Dermis microvascular lymphatic vessel endothelial cell (primary cell): ENCODE measurements at places on chromosomes 13 and 19. TPM values are rescaled to one million over a fixed set of nuclear protein-coding genes. Genes with fewer than 3 reads are reported as not detected.

BEST2 gene
- not detected in 2 replicates for total RNA-seq

EPS8L1 gene
- 5.7 and 8.9 TPM in 2 replicates for total RNA-seq

- DNase-seq: no peak
Measured at GRCh38 chr13:30727491-30728355, 7.6 kb upstream of the ALOX5AP start.

GRCh38 chr19:18017275-18018083 lies 9.5 kb downstream of the ARRDC2 start:
- peak; percentile 92 for DNase-seq

GRCh38 chr13:42996584-42996983 lies 4.5 kb upstream of the EPSTI1 start:
- peak; percentile 87 for DNase-seq

GRCh38 chr13:99620806-99621205 lies 119.5 kb downstream of the TM9SF2 start:
- DNase-seq: no peak

DNA sequence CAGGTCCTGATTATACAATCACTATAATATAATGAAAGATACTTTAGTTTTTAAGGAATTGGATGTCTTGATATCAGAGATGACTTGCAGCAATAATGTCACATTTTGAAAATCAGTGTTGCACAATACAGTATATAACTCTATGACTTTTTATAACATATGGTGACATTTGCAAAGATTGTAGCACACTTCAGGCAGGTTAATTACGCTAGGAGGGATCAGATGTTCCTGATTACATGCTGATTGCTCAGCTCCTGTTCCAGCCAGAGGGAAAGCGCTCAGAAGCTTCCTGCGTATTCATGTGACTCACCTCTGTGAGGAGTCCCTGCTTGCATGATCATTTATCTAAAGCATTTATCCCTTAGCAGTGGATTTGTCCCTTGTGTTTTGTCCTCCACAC lies 265.6 kb downstream of the GPC5 start:
- DNase-seq: no peak

GRCh38 chr19:4362101-4362828 lies 18.9 kb downstream of the MPND start:
- no peak for DNase-seq

DNA sequence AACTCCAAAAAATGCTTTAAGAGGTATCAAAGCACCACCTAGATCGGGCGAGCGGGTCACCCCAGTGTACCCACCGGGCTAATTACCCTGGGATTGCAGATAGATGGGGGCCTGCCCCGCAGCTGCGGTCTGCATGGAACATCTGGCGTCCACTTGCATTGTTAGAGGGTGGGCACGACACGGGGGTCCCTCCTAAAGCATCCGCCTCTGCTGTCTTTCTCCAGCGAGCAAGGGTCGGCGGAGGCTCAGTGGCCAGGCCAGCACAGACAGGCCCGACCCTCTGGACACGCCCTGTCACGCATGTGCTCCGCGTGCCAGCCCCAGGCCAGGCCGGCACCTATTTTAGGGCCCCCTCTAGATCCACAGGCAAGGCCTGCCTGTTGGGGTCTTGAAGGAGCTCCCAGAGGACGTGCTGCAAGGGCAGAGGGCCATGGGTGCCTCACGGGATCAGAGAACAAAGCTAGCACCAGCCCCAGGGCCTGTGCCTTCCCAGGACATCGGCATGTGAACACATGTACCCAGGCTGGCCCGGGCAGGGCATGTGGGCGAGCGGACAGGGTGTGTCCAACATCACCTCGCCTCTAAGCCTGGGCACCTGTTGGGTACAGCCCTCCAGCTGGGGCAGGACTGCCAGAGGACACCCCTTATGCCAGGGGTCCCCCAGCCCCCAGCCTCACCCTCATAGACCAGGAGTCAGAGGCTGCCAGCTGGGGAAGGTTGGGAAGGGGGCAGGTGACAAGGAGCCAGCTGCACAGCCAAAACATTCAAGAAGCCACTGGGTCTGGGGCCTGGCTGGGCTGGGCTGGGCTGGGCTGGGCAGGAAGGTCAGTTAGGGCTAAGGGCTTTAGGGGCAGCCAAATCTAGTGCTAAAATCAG lies 35.6 kb upstream of the NANOS3 start:
- DNase-seq: no peak

DNA sequence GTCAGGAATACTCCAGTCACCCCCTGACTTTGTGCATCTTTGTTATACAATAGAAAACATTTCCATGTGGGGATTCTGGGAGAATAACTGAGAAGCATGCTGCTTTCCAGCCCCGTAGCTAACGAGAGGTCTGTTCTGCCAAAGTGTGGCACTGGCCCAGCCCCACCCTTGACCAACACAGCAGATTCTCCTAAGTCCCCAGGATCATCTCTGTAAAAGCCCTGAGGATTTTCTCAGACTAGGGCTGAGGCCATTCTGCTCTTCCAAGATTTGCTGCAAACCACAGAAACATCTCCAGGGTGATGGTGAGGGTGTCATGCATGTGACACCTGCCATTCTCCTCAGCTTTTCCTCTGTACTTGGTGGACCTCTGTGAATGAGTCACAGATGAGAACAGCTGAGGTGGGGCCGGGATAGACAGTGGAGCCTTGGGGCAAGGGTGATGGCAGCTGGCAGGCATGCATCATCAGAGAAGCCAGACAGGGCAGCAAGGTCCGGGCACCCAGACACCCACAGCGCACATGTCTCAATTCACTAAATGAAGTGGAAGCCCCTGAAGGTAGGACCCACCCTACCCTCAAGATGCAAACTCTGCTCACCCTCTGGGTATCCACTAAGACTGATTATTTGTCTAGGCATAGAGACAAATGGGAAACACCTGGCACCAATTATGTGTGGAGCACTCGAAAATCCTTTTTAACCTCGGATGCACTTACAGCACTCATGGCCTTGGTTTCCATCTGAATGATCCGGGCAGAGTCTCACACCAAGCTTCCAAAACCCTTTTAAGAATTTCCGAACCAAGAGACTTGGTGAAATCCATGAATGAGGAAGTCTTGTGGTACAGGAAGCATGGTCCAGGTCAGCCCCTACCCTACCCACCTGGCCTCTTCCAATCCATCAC lies 20.1 kb upstream of the DOCK9 start:
- peak; percentile 39 for DNase-seq

DNA sequence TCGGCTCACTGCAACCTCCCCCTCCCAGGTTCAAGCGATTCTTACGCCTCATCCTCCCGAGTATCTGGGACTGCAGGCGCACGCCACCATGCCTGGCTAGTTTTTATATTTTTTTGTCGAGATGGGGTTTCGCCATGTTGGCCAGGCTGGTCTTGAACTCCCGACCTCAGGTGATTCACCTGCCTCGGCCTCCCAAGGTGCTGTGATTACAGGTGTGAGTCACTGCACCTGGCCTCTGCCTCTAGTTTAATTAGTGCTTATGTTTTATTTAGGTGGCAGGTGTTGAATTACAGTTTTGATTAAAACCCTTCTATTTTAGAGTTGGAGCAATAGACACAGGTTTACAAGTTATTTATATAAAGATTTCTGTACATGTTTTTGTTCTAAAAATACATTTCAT lies 42.8 kb downstream of the ATP11A start:
- DNase-seq: no peak

COL4A2 gene
- 626 and 1,224 TPM in 2 replicates for total RNA-seq

- no peak for DNase-seq
Measured at GRCh38 chr13:111165241-111166010, 50.3 kb downstream of the ARHGEF7 start.

DNA sequence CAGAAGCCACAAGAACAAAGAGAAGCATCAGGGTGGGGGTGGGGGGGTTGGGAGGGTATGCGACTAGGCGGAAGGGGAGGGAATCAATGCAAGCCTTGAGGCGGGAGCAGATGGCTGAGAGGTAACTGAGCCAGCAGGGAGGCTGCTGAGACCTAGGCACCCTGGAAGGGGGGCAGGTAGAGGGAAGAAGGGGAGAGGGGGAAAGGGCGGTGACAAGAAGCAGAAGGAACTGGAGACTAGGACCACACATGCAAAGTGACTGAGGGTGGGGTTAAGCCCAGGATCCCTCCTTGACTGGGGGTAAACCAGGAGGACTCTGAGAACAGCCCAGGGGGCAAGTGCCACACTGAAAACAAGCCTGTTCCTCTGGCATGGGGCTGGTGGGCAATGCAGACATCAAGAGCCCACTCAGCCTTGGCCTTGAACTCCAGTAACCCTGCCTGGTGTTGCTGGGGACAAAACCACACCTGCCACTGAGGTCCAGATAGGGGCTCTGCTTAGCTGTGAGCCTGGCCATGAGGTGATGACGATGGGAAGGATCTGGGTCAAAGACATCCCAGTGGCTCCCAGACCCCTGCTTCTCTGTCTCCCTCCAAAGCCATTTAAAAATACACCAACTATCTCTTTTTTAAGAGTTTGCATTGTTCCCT lies 20.3 kb downstream of the OPA3 start:
- no peak for DNase-seq

USPL1 gene
- 8.0 and 10.2 TPM in 2 replicates for total RNA-seq

- DNase-seq: no peak
Measured at GRCh38 chr13:79463604-79464003, 17.4 kb upstream of the NDFIP2 start.

DNA sequence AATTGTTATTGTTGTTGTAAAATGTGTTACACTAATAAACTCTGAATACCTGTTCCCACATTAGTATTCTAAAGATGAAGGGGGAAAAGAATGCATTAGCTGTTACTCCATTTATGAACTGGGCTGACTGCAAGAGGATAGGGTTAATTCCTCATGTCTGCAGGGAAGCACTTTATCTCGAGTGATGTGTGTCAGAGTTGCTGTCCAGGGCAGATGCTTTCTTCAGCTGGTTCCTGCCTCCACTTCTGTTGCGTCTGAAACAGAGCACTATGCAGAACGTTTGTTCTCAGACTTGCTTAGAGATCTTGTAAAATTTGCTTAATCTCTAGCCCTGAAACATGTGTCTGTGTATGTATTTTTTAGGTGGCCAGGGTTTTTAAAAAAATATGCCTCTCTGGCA lies 318.8 kb downstream of the SPRY2 start:
- DNase-seq: no peak

DNA sequence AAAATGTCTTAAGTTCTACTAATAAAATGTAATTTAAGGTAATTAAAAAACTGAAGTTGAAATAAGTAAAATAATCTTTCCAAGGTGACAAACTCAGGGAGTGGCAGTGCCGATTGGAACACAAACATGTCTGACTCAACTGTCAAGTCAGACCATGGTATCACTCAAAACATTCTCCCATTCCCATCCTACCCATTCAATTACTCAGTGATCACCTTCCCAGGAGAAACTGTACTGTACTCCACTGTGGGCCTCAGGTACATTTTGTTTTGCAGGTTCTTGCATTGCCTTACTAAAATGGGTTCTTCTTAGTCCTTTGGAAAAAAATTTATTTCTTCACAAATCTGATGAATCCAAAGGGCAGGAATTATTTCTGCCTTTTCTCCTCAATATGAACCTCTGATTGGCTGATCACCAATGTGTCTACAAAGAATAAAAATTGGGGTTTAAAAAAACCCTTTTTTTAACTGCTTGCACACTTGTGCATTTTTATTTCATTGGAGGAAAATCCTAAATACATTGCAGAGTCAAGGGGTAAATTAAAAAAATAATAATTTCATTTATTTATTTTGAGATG lies 96.8 kb downstream of the ZNF429 start:
- DNase-seq: no peak

- DNase-seq: no peak
Measured at GRCh38 chr19:11364935-11365334, 9.5 kb upstream of the SWSAP1 start.

GRCh38 chr19:35522745-35523327 lies 5.3 kb downstream of the SBSN start:
- DNase-seq: no peak

KCTD12 gene
- 142 and 301 TPM in 2 replicates for total RNA-seq

- DNase-seq: no peak
Measured at GRCh38 chr13:40342461-40342860, 324.0 kb downstream of the FOXO1 start.

- no peak for DNase-seq
Measured at GRCh38 chr19:51219307-51219706, 5.6 kb upstream of the CD33 start.

GJA3 gene
- total RNA-seq: under 0.01 TPM in 2 replicates

DNA sequence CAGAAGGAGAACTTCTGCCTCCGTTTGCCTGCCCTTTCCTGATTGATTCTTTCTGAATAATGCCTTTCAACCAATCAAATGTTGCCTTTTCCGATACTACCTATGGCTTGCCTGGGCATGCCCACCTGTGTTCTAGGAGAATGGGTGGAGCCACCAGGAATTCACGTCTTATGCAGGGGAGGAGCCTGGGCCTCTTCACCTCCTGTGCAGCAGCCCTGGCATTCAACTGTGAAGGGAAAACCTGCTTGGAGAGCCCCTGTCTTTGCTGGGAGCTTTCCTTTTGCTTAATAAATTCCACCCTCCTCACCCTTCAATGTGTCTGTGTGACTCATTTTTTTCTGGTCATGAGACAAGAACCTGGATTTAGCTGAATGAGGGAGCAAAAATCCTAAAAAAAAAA lies 730.7 kb downstream of the UQCRFS1 start:
- DNase-seq: no peak

KIR3DL2 gene
- total RNA-seq: not detected in 2 replicates

KLK6 gene
- total RNA-seq: not detected in 2 replicates

DNA sequence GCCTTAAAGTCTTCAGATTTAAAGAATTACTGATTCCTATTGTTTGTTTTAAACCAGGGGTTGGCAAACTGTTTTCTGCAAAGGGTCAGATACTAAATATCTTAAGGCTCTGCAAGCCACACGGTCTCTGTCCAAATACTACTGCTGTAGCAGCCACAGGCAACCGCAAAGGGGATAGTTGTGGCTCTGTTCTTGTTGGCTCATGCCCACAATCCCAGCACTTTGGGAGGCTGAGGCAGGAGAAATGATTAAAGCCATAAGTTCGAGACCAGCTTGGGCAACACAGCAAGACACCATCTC lies 22.4 kb downstream of the RANBP3 start:
- DNase-seq: no peak

TNFSF9 gene
- total RNA-seq: 0.39 and 0.63 TPM in 2 replicates

DNA sequence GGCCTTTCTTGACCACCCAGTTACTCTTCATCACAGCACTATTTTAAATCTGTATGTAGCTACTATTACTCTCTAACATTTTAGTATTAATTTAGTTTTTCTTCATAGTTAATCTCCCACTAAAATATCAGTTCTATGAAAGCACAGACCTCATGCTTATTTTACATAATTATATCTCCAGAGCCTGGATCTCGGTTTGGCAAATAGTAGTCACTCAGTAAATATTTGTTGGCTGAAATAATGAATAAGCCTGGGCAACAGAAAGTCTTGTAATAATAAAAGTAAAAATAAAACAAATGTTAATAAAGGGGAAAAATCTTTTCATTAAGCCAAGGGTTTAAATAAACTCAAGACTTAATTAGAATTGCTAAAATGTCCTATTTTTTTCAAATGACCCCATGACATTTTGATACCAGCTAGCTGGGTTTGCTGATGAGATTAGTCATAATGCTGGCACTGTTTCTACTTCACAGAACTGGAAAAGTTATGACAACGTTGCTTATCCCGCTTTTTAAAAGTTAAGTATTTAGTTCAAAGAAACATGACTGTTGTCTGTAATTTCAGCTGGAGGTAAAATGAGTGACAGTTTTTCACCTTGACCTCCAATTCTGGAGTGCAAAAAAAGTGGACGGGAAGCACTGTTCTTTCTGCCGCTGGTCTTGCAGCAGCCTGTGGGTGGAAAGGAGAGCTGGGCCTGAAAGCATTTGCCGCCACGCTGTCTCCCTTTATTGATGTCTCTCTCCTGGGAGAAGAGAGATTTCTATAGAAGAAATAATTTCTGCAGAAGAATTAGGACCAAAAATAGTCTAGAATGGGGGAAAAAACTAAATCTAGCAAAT lies 85.2 kb upstream of the SPATA13 start:
- DNase-seq: no peak
